Activated effector memory CD4-positive, alpha-beta T cell treated with Interleukin-2 at 50 U/mL for 16 hours (primary cell): ENCODE measurements at places on chromosomes 2 and 18.

DNA sequence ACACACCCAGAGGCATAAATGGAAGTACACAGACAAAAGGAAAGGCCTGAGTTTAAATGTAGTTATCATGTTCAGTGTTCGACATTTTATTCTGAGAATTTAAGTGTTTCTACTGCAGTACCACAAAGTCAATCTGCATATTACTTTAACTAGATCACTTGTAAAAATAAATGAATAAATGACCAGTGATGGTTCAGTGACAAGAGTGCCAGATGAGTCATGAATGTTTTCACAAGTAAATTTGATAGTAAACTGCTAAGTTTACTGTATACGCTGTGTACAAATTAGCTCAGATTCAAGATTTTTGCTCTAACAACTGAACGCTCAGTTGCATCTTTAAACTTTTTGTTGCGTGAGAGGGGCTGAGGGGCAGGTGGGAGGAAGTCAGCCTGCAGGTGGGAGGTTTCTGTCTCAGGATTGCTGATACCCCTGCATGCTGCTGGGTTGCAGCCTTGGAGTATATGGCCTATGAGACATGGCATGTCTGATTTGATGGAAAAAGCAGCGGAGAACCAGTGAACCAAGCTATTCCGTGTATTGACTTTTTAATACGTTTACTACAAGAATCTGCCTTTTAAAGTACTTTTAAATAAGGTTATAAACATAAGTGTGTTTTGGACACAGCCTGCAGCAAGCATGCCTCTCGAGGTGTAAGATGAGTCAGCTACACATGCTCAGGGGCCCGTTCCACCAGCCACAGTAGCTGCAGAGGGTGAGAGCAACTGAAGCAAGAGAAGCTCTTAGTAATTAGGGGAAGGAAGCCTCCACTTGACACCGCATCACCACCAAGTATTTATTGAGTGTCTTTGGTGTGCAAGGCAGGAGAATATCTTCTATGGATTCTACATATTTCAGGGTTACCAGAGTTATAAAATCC, 245.1 kb downstream of the NEDD4L start:
- DNase-seq, result no peak

DNA sequence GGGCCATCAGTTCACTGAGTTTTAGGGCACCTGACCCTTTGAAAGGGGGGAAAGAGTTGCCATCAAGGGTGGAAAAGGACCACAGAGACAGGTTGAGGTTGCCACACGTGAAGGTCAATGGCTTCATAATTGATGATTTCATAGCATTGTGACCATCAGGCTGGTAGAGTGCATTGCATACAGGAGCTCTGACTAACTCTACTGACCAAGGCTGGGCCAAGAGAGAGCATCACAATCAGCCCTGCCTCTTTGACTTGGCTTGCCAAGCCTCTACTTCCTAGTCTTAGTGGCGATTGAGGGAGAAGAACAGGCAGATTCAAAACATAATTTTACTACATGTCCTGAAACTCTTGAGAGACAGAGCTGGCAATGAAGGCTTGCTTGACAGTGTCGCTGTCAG, 5.8 kb upstream of the TNP1 start:
- no peak for DNase-seq

- no peak for DNase-seq
Observed at GRCh38 chr2:174053355-174054151, 88.4 kb upstream of the SP3 start.

GRCh38 chr2:60109744-60110143, 443.7 kb downstream of the BCL11A start:
- no peak for DNase-seq

DNA sequence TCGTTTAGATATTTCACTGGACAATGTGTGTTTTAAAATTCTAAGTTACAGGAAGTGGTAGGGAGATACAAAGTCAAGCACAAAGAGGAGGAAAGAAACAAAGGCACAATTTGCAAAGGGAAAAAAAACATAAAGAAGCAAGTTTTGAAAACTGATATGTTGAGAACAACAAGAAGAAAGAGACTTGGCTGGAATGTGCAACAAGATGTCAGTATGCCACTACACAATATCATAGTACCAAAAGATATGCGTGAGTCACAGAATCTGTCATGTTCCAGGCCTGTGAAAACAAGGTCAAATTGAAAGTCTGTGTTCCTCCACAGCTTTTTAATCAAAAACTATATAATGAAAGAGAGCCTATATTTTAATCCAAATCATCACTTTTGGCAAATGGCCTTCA, 12.0 kb downstream of the EXOC6B start:
- DNase-seq, result no peak

DNA sequence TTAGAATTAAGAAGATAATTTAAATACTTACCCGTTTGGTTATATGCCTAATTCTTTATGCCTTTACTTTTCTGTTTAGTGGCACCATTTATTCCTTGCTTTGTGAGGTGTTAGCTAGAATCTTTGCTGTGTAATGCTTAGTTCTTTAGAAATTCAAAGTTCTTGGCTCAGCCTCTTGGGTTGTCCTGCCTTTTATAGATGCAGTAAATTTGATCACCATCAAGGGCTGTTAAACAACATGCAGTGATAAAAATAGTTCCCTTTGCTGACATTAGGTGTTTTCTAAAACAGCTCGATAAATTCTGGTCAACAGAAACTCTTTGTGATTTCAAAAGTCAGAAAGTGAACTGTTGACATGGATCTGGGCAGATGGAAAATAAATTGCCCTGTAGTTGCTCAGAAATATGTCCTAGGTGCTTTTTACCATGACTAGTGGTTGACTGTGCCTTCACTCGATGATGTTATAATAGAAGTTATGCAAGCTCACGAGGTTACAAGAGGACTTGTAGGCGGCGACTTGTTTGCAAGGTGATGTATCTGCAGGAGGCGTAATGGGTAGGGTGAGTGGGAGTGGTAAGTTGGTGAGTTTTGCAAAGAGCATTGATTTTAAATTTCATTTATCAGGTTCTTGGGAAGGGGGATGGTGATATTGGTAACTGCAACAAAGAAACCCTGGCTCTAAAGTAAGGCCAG, 52.1 kb downstream of the LRRTM1 start:
- DNase-seq, result no peak

DNA sequence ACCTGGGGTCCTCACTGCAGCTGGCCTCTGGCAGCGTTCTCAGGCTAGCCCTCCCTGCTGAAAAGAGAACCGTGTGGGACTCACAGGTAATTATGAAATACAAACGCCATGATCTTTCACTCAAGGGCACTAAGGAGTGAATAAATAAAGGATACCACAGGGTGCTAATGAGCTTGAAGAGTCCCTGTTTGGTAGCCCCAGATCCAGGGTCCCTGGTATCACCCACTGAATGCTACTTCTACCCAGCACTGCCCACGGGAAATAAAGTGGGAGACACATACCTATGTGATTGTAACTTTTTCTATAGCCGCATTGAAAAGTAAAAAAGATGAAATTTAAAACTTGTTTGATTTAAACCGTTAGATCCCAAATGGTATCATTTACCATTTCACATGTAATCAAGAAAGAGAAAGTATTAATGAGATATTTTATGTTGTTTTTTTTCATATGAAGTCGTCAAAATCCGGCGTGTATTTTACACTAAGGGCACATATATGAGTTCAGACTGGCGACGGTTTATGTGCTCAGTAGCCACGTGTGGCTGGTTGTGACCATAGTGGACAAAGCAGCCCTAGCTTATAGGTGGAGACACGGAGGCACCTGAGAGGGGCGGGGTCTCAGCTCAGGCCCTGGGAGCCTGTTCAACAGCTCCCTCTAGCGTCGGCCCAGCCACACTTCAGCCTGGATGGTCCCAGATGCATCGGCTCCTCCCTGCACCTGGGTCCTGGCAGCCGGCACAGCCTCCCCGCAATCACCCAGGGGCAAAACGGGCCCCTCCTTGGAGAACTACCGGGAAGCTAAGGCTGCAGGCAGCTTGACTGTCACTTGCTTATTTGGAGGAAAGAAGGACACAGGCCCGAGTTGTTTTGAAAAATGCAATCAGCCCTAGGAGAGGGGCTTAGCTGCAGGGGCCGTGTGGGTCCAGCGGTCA, 39.2 kb downstream of the ODC1 start:
- peak; percentile 70 for DNase-seq

- DNase-seq, result no peak
Observed at GRCh38 chr2:126891681-126892500, 6.8 kb upstream of the TEX51 start.

GRCh38 chr2:135800513-135801460, 36.2 kb downstream of the LCT start:
- no peak for DNase-seq
